ENCODE measurements at places on chromosomes 4 and X.

- no peak for DNase-seq
Measured at GRCh38 chrX:40172401-40173142, 74.8 kb upstream of the BCOR start.

- no peak for DNase-seq
Measured at GRCh38 chr4:59380841-59381366, 1819.2 kb upstream of the ADGRL3 start.

DNA sequence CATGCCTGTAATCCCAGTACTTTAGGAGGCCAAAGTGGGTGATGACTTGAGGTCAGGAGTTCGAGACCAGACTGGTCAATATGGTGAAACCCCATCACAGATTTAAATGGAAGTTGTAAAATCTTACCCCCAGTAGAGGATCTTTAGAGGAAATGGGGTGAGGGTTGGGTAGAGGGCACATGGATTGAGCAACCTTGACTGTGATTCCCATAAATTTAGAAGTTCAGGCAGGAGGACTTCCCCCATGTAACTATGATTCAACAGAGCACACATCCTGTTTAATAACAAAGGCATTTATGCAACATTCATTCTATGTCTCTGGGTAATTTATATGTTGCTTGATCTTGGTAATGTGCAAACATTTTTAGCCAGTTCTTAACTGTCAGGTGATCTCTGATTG lies 143.1 kb downstream of the RBM47 start:
- peak; percentile 21 for DNase-seq

DNA sequence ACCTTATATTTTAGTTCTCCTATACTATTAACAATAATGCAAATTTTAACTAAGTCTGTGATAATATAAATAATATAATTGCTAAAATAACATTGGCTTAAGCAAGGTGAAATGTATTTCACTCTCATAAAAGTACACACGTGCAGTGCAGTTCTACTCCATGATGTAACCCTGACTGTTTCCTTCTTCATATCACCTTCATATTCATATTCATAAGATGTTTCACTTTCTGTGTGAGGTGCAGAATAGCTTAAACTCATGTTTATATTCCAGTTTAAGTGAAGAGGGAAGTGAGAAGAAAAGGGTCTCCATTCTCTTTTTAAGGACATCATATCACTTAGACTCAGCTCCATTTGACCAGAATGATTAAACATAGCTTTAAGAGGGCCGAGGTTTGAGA lies 1810.0 kb upstream of the PCDH10 start:
- no peak for DNase-seq

DNA sequence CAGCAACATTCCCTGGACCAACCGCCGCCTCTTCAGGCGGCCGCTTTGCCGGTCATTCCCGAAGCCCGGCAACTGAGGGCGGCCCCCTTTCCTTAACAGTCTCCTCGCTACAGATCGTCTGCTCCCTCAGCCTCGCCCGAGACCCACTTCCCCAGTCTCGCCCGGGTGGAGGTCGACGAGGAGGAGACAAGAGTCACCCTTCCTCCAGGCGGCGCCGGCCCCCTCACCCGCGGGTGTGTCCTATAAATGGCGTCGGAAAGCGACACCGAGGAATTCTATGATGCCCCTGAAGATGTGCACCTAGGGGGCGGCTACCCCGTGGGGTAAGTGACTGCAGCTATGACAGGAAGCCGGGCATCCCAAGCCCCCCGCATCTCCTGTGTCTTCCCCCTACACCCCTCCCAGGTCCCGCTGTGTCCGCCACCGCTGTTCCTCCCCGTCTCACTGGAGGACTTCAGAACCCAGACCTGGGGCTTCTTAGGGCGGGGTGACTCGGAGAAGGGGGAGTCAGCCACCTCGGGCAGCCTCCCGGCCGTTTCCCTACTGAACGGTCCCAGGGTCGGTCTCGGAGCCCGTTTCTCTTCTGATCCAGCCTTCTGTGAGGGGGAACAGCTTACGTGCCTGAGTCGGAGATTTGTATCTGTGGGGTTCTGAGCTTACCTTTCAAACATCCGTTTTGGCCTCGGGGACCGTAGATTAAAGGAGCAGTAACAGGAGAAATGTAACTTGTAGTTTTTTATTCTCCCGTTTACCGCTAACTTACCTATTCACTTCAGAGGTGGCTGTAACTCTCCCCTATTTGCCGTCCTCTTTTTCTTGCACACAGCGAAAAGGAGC lies 570 bp downstream of the WDR44 start:
- no peak for DNase-seq

GRCh38 chr4:182832352-182833120 lies 84.7 kb downstream of the DCTD start:
- DNase-seq = no peak

GRCh38 chrX:39477031-39477761 lies 620.6 kb downstream of the BCOR start:
- DNase-seq = no peak

- no peak for DNase-seq
Measured at GRCh38 chr4:186701273-186701672, 22.4 kb downstream of the FAT1 start.

- DNase-seq = no peak
Measured at GRCh38 chr4:3389233-3390215, 52.2 kb upstream of the HGFAC start.

DNA sequence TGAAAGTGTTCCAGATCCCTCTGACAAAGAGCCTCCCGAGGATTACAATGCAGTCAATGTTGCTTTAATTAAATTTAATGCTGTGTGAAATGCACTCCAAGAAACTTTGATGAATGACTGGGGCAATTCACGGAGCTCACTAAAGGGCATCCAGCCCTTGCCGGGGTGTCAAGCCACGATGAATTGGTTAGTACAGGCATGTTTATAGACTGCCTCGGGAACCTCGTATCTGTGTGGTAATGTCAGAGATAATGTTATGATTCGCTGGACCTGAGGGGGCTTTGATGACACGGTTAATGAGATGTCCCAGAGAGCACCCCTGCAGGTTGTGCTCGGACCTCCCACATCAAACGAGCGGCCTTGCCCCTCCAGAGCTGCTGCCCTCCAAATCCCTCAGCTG lies 428.8 kb downstream of the NKX6-1 start:
- DNase-seq = no peak

DNA sequence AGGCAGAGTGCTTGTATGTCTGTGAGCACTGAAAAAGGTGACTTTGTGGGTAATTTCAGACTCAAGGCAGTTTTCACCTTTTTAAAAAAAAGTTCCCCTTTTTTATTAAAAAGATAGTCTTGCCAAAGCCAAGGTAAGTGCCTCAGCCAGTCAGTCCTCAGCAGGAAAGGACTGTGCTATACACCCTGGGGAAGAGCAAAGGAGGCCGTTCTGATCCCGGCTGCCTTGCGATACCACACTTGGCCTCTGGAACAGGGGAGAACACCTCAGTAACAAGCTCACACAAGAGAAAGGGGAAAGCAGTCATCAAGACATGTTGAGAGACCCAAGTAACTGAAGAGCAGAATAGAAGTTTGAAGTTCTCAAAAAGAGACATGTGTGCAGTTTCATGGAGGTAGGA lies 541.7 kb downstream of the BCOR start:
- DNase-seq = no peak

- DNase-seq = no peak
Measured at GRCh38 chrX:46561824-46562657, 11.5 kb upstream of the CHST7 start.

DNA sequence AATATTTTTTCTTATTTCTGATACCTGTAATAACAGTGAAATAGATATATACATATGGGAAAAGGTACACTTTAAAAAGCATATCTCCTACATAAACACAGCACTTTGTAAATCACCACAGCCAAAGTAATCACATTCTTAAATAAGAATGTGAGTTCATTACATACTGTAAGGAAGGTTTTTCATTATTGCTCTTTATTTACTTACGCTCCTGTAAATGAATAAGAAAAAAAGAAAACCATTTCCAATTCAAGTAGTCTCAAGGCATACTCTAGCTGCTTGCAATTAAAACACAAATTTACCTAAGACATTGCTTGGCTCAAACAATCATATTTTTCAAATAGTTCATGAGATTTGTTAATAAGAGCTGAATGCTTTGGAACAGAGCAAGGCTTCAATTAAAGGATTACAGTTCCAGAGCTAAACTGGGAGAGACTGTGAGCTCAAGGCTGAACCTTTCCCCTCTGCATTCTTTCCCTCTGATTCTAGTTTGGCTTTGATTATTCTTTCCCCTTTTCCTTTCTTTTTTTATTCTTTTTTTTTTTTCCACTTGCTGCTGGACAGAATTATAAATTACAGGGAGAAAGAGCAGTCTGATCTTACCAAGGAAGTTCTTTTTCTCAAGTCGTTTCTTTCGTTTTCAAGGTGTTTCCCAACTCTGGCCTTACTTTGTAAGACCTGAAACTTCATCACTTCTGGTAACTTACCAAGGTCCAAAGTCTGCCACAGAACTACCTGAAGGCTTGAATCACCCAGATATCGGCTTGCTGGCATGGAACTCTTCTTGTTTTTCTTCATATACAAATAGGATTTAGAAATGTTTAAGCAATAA lies 278.3 kb downstream of the INPP4B start:
- no peak for DNase-seq

- no peak for DNase-seq
Measured at GRCh38 chrX:66039944-66040343, at the start of gene VSIG4. TSS of gene VSIG4 (minus strand) at chrX:66040080. CDS start at chrX:66039998, 82 bp downstream.

DNA sequence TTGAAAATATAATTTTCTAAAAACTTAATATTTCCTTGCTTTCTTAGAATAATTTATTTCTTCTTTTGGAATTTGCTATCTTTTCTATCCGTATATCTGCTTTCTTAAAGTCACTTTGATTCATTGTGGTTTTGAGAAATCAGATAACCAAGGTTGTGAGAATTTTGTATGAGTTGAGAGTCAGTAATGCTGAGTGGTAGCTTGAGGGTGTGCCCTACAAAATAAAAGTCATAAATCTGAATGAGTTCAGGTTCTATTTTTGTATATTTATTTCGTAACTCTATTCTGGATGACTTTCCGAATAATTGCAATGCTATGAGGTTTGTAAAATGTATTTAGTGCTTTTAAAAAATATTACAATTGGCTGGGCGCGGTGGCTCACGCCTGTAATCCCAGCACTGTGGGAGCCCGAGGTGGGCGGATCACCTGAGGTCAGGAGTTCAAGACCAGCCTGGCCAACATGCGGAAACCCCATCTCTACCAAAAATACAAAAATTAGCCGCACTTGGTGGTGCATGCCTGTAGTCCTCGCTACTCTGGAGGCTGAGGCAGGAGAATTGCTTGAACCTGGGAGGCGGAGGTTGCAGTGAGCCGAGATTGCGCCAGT lies 8.9 kb downstream of the COPS4 start:
- DNase-seq = peak; percentile 58

DNA sequence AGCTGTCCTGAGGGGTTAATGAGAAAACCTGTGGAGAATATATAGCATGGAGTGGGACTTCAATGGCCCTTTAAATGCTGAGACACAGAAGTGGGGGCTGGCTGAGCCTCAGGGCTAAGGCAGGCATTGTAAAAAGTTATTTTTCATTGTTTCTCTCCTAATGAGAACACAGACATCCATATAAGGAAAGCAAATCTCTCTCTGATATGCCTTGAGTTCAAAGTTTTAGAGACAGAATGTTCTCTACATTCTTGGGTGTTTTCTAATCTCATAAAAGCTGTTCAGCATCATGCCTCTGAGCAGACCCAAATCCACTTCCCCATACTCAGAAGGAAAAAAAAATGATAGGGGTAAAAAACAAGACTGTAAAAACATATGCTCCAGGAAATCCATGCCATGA lies 16.8 kb upstream of the RAB40A start:
- no peak for DNase-seq
